ENCODE measurements at places on chromosomes 16 and 17. TPM values are rescaled to one million over a fixed set of nuclear protein-coding genes. Genes with fewer than 3 reads are reported as not detected.

Gene ATP1B2
- polyA plus RNA-seq = not detected

Gene PRCD
- polyA plus RNA-seq = not detected

Gene SLC39A11
- polyA plus RNA-seq = 9.3 TPM

Gene MRPS34
- 143 TPM for polyA plus RNA-seq

Gene TUBB3
- not detected for polyA plus RNA-seq

Gene TBC1D26
- polyA plus RNA-seq = not detected

Gene ENO3
- polyA plus RNA-seq = 1.6 TPM

Gene SLFN12L
- polyA plus RNA-seq = 14.6 TPM

Gene FBXO39
- polyA plus RNA-seq = not detected

Data from CD4-positive, CD25-positive, alpha-beta regulatory T cell (primary cell).